ENCODE measurements at places on chromosomes 6 and 20.
A peak's percentile ranks its signal among the peaks of the same experiment; 100 is the strongest.

DNA sequence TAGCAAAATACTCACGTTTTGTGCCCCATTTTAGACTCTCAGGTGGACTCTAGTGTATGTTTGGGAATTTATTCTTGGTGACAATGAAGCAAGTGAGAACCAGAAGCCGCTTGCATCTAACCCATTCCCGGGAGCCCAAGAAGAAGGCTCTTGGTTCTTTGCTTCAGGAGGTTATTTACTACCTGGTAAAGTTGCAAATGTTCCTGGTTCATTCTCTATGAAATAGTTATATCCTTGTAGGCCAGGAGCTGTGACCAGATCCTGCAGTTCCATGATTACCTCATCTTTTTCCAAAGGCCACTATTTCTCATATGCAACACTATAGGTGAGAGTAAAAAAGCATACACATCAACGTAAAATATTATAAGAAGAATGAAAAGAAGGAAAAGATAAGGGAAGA is 60.9 kb upstream of the FABP7 start:
- no peak for DNase-seq

- DNase-seq: peak; percentile 5
Observed at GRCh38 chr20:2387180-2387577, 6.5 kb downstream of the TGM6 start.

DNA sequence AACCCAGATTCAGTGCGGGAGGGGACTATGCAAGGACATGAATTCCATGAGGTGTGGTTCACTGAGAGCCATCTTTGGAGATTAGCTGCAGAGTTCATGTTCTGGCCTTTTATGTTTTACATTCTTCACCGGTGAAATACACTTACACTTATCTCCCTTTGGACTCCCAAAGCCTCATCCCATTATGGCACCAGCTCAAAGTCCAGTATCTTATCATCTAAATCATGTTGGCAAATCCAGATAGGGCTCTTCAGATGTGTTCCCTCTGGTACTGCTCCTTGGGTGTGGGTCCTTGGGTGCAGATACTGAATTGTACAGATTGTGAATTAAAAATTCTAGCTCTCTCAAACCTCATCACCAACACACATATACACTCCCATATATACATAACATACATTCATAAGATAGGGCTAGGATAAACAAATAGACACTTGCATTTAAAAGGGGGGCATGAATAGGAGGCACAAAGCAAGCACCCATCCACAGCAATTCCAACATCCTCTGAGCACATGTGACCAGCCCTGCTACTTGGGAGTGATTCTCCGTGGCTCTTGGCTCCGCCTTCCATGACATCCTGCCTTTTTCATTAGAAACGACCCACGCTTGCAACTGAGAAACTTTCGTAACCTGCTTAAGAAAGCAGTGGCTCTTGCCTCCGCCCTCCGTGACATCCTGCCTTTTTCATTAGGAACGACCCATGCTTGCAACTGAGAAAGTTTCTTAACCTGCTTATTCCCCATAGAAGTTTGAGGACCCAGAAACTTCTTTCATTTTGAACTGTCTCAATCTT is 53.6 kb upstream of the LRRC1 start:
- no peak for DNase-seq

DNA sequence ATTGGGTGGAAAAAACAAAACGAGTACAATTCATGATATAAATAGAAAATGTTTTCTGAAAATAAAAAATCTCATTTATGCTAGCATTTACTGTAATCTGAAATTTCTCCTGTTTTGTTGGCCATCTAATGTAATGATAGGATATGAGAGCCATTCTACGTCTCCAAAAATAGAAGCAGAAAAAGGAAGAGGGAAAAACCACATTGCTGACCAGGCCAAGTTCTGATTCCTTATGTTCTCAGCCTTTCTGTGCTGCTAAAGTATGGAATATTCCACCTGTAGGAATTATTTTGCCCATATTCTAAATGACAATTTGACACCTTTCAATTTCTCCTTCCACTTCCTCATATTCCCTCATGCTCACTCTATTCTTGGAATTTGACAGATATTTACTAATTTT is 110.2 kb downstream of the TBXT start:
- peak; percentile 66 for DNase-seq

- no peak for DNase-seq
Observed at GRCh38 chr6:139927742-139928305, 553.4 kb upstream of the CITED2 start.

DNA sequence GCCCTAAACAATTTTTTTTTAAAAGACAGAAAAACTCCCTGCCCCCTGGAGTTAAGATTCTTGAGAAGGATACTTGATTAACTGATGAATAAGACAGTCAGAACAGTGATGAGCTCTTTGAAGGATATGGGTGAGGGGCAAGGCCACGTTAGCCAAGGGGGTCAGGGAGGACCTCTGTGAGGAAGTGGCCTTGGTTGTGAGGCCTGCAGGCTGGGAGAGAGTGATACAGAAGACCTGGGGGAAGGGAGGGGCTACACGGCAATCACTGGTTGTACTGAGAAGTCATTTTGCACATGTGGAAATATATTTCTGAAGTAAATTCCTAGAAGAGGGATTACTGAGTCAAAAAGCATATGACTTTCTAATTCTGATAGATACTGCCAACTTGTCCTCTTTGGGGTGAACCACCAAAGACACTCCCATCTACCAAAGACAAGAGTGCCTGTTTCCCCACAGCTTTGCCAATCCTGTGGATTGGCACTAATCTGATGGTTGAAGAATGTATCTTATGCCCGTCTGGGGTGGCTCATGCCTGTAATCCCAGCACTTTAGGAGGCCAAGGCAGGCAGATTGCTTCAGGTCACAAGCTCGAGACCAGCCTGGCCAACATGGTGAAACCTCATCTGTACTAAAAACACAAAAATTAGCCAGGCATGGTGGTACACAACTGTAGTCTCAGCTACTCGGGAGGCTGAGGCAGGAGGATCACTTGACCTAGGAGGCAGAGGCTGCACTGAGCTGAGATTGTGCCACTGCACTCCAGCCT is 22.3 kb upstream of the BCAS4 start:
- DNase-seq: peak; percentile 28

GRCh38 chr20:46501337-46501942 is 11.9 kb downstream of the ZNF334 start:
- DNase-seq: no peak

DNA sequence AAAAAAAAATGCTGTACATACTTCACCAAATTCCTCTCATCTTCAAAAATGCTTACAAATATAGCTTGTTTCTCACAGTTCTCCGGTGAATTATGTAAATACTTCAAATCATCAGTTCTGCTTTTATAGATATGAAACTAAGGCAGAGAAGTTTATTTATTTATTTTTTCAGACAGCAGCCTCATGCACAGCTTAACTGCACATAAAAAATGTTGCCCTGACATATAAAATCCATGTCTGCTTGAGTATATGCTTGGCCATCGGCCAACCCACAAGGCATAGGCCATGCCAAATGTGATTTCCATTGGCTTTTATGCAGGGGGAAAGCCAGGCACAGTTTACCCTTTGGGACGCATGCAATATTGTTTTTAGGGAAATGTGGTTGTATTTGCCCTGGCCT is 57.3 kb upstream of the PHACTR2 start:
- DNase-seq: peak; percentile 48

- no peak for DNase-seq
Observed at GRCh38 chr6:164133095-164133494, 718.6 kb downstream of the QKI start.

GRCh38 chr20:43583982-43584432 is 6.7 kb upstream of the IFT52 start:
- DNase-seq: peak; percentile 36

DNA sequence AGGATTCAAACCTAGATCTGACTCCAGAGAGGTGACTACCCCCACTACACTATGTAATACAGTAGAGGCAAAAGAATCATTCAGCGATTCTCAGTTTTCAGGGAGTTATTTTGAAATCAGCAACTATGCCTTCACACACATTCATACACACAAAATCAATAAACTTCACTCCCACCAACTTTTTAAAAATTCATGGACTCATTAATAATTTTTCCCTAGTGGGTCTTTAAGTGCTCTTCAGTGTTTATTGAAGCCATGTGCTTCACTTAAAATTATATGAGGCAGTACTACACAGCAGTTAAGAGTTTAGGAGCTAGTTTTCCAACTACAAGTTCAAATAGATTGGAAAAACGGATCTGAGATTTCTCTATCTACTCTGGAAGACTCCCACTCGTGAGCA is 452.7 kb upstream of the ADGRB3 start:
- peak; percentile 0 for DNase-seq

DNA sequence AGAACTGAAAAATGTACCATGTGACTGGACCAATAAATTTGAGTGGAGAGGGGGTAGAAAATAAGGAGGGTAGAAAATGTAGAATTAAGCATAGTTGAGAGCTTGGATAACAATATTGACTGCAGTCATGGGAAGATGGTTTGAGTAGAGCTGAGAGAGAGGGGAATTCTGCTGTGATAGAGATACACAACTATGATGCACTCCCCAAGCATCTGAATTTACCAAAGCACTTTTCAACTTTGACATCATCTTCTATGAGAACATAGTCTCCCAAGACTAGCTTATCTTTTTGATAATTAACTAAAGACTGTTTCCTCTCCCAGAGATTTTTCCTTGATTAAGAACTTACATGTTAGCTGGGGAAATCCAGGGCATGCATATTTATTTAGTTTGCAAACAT is 103.1 kb downstream of the TNFRSF21 start:
- DNase-seq: no peak

- DNase-seq: peak; percentile 45
Observed at GRCh38 chr20:44587035-44587980, 4.9 kb downstream of the PKIG start.

DNA sequence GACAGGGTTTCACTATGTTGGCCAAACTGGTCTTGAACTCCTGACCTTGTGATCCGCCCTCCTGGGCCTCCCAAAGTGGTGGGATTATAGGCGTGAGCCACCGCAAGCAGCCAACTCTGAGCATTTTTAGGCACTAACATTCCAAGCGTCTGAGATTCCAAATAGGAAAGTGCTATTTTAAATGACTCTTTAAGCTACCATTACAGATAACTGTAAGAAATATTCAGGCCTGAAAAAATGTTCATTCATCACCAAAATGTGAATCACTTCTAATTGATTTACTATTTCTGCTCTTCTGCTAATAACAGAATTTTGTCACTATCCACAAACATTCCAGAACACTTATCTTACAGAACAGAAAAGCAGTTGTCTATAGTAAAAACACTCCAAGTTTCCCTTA is 106.5 kb downstream of the BACH2 start:
- no peak for DNase-seq

DNA sequence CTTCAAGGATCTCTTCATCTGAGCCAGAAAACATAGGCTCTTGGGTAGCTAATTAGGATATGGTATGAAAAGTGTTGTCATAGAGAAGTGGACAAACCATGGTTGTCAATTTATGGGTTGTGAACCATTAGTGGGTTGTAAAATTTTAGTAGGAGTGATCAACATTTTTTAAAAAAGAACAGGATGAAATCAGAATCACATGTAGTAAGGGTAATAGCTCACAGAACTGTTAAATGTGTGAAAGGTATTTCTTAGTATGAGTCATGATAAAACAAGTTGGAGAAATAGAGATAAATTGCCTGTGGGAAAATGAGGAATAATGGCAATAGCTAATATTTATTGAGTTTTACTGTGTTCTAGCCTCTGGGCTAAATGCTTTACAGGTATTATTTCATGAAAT is 113.4 kb downstream of the MAP3K4 start:
- DNase-seq: no peak

GRCh38 chr6:8829796-8830195 is 394.5 kb upstream of the SLC35B3 start:
- DNase-seq: no peak

DNA sequence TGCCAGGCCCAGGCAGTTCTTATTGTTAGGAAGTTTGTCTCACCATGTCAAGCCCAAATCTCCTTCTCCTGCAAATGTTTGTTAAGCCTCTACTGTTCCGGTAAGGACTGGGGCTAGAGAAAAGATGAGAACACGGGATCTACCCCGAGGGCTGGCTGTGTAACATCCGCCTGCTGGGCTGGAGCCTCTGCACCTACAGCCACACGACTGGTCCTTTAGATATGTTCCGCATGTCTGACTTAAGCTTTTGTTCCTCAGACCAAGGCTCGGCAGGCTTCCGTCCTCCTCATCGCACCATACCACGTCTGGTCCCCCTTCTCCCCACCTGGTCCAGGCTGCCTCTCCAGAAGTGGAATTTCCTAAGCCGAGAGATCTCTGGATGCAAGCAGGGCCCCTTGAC is 2.6 kb downstream of the GHRH start:
- DNase-seq: no peak

GRCh38 chr20:62015540-62016288 is 50.0 kb downstream of the TAF4 start:
- no peak for DNase-seq

- peak; percentile 83 for DNase-seq
Observed at GRCh38 chr20:48706116-48706656, 121.6 kb downstream of the PREX1 start.

DNA sequence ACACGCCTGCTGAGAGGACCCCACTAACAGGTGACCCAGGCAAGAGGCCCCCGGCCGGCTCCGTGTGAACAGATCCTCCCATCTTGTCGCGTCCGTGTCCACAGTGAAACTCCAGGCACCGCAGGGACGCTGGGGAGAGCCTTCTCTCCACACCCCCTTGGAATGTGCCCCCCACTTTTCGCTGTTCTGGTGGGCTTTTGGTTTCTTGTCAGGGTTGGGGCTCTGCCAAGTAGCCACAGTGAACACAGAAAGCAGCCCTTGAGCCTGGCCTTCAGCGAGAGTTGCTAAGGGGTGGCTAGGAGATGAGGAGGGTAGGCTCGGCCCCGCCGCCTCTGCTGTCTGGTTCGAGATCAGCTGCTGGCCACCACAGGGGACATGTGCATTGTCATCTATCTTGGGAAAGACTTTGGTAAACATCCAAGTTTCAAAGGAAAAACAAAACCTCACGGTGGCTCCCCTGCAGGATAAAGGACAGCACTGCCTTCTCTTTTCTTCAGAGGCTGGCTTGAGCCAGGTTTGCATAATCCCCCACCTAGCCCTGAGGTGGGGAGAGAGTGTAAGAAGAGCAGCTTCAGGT is 22.7 kb downstream of the SYNDIG1 start:
- no peak for DNase-seq

GRCh38 chr20:3247638-3248037 is 8.6 kb upstream of the SLC4A11 start:
- no peak for DNase-seq

DNA sequence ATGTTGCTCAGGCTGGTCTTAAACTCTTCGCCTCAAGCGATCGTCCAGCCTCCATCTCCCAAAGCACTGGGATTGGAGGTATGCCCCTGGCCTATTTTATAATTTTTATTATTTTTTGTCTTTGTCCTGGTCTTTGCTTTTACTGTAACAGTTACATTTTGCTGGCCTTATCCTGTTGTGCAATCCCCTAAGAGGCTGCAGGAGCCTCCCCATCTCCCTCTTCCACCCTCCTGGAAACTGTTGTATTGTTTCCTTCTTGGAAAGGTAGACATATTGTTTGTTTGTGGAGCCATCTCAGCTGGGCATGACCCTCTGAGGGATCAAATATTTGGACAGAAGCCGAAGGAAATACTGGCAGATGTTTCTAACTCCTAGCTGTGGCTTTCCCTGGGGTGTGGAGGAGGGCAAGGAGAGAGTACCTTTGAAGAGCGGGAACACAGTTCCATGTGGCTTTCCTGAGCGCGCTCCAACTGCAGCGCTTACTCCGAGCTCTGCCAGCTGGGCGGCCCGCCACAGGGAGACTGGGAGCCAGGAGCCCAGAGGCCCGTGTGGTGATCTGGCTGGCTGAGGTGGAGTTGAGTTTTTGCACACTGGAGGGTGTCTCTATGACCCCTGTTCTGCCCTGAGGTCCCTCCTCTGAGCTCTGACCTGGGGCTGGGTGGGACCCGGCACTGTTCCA is 4.9 kb downstream of the MAPK13 start:
- DNase-seq: no peak

GRCh38 chr20:33852626-33853506 is 41.7 kb downstream of the CHMP4B start:
- DNase-seq: no peak

- no peak for DNase-seq
Observed at GRCh38 chr6:30748851-30749540, 4.6 kb upstream of the IER3 start.

Data from muscle of leg (tissue), 16 donors.